ENCODE measurements at places on chromosomes 4 and X. TPM values are rescaled to one million over a fixed set of nuclear protein-coding genes. Genes with fewer than 3 reads are reported as not detected.

DUSP9 gene
- total RNA-seq, result 7.1 TPM

FAM47A gene
- total RNA-seq, result not detected

ARR3 gene
- not detected for total RNA-seq

DNA sequence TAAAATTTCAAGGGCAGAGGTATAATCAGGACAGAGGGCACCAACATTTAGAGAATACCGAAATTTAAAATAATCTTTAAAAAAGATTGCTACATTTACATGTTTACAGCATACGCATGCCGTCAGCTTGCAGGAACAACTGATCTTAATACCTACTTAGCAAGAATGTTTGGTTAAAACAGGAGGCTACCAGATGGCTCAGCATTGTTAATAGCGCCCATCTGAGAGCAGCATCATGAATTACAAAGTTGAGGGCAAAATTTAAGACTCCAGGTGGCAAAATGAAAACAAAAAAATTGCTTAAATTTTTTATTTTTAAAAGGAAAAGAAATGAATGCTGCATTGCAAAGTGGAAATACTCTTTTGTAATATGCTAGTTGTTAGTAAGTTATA is 241.3 kb downstream of the C4orf33 start:
- no peak for DNase-seq
- no peak overlapping the region for H3K4me3 ChIP-seq
- H3K27me3 ChIP-seq, result no peaks in the 10 kb centered on the region
- no peaks in the 10 kb centered on the region for H3K36me3 ChIP-seq
- H3K4me1 ChIP-seq, result no peaks in the 10 kb centered on the region

DNA sequence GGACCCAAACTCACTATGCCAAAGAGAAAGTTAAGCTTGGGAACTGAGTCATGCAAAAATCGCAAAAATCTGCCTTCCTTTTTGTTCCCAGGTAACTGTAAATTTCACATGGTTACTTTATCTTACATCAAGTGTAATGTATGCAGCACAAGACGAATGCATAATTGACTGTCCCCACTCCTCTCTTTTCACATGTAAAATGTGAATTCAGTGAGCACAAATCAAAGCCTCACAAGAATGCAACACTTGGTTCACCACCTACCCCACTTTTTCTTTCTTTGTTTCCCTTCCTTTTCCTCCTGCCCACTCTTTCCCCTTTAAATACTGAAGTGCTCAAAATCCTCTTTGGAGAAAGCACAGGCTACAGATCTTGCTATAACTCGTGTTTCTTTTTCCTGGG is 53.2 kb downstream of the MAGED4B start:
- H3K27me3 ChIP-seq, result no peaks in the 10 kb centered on the region
- no peaks in the 10 kb centered on the region for H3K4me1 ChIP-seq
- no peak overlapping the region for H3K4me3 ChIP-seq
- H3K27ac ChIP-seq, result no peak overlapping the region
- no peak for DNase-seq
- H3K36me3 ChIP-seq, result no peaks in the 10 kb centered on the region

DNA sequence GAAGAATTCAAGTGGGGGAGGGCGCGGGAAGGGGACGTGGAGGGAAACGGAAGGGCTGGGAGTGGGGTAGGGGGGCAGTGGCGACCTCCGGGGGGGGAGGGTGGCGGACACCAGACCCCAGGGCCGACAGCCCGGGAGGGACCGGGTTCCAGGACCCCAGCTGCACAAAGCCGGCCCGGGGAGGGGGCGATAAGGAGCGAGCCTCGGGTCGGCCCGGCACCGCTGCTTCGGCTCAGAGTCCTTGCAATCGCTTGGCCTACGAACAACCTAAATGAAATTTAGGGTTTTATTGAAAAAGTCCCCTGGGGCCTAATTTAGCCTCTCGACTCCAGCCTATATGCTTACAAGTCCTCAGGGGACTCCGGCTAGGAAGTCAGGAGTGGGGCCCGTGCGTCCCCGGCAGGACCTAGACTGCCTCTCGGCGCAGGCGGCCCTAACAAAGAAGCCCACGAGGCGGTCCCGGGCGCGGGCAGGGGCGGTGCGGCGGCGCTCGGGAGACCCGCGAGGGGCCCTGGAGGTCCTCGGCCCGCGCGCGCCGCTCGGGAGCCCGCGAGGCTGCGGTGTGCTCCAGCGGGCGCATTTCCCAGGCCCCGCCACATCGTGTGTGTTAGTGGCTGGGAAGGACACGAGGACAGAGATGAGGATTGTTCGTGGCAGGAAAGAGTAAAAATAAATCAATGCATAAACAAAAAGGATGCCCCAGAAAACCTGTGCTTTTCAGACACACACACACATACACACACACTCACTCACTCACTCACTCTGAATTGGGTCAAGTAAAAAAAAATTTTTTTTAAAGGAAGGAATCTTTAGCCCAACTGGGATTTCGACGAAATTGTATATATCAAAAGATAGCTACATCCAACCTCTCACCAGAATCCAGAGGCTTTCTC is 70.0 kb downstream of the MGST2 start:
- no peaks in the 10 kb centered on the region for H3K36me3 ChIP-seq
- no peak for DNase-seq
- no peaks in the 10 kb centered on the region for H3K27me3 ChIP-seq
- H3K27ac ChIP-seq, result no peak overlapping the region
- H3K4me1 ChIP-seq, result peaks cover 3% of the 10 kb centered on the region

DNA sequence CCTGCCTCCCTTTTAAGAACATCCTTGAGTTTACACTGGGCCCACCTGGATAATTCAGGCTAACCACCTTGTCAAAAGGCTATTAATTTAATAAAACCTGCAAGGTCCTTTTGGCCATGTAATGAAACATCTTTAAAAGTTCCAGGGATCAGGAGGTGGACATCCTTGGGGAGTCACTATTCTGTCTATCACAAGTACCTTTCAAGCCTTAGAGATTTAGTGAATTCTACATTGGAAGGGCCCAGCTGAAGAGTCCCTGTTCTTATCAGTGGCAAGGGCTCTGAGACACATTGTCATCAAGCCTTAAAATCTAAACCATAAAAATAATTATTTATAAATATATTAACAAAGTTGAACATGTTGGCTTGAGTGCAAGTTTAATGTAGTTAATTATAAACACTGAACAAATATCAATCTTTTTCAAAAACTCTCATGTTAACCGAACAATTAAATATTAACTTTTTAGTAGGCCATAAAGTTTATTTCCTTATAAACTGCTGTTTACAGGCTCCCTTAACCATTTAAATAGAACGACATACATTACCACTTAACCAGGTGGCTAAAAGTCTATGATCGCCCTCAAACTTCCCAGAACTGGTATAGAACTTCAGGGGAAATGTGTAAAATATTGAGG is 104.4 kb upstream of the CBR4 start:
- H3K36me3 ChIP-seq, result no peaks in the 10 kb centered on the region
- H3K27me3 ChIP-seq, result no peaks in the 10 kb centered on the region
- H3K4me1 ChIP-seq, result no peaks in the 10 kb centered on the region
- no peak overlapping the region for H3K4me3 ChIP-seq

DNA sequence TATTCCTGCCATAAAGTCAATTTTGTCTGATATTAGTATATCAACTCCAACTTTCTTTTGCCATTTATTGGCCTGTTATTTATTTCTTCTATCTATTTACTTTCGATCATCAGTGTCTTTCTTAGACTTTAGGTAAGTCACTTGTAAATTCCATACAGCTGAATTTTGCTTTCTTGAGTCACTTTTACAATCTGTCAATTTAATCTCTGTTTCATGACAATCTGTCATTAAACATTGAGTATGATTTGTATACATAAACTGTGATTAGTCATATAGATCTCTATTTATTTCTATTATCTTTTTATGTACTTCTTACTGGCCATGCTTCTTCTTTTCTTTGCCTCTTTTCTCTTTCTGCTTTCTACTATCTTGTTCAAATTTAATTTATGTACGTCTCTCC is 160.1 kb downstream of the TMA16 start:
- no peaks in the 10 kb centered on the region for H3K27me3 ChIP-seq
- no peaks in the 10 kb centered on the region for H3K4me1 ChIP-seq
- no peaks in the 10 kb centered on the region for H3K36me3 ChIP-seq
- no peak overlapping the region for H3K4me3 ChIP-seq
- DNase-seq, result no peak

DNA sequence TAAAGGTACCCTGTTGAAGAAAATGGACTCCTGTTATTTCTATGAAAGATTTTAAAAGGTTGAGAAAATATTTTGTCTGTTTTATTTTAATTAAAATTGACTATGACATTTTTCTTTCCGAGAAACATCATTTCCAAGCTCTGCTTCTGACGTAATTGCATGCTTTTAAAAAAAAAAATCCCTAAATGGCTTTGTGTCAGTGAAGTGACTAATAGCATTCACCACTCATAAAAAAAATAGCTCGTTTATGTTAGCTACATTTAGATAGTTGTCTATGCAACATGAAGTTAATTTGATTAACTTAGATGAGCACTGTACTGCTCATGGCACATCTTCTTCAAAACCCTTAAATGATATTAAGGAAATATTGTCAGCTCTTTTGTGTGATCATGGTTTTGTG is 105.1 kb upstream of the KLHL13 start:
- H3K27ac ChIP-seq, result no peak overlapping the region
- no peak overlapping the region for H3K4me3 ChIP-seq
- no peak for DNase-seq
- no peaks in the 10 kb centered on the region for H3K36me3 ChIP-seq
- no peaks in the 10 kb centered on the region for H3K4me1 ChIP-seq

DNA sequence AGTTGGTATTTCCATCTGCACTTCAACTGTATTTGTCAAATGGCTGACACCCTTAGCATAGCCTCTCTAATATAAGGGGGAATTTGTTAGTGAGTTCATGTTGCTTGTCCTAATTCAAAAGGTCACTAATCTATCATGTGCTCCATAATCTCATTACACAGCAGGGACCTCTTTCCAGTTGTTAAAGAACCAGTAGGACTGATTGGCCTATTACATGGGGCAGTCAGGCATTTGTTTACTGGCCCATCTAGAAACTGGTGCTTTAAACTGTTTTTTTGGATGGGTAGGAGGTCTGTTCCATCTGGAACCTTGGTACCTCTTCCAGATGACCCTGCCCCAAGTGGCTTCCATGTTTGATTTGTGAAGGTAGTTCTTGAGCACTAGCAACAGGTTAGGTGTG is 11.4 kb downstream of the ANK2 start:
- no peaks in the 10 kb centered on the region for H3K4me1 ChIP-seq
- H3K36me3 ChIP-seq, result no peaks in the 10 kb centered on the region
- no peak overlapping the region for H3K27ac ChIP-seq
- no peaks in the 10 kb centered on the region for H3K27me3 ChIP-seq

DNA sequence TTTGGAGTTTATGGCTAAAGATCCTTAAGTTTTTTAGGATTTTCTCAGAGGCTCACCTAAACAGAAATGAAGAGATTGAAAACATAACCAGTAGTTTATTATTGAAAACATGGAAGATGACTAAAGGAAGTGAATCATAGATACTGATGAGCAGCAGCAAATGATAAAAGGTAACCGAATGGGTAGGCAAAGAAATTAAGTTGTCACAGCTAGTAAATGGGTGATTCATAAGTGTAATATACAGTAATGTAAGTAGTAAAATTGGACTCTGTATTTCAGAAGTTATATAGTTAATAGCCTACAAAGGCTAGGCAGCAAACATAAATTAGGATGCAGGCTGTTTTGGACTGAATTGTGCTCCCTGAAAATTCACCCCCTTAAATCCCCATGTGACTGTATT is 59.0 kb upstream of the ADGRA3 start:
- DNase-seq, result no peak
- no peaks in the 10 kb centered on the region for H3K27me3 ChIP-seq
- no peak overlapping the region for H3K4me3 ChIP-seq
- no peak overlapping the region for H3K27ac ChIP-seq

GRCh38 chr4:153748378-153748777 is 11.4 kb downstream of the RNF175 start:
- H3K36me3 ChIP-seq, result no peaks in the 10 kb centered on the region
- no peak overlapping the region for H3K4me3 ChIP-seq
- no peaks in the 10 kb centered on the region for H3K27me3 ChIP-seq
- no peak for DNase-seq
- no peak overlapping the region for H3K27ac ChIP-seq

- no peaks in the 10 kb centered on the region for H3K36me3 ChIP-seq
- no peaks in the 10 kb centered on the region for H3K27me3 ChIP-seq
- no peak for DNase-seq
These were observed 88.5 kb upstream of the TSPAN5 start for GRCh38 chr4:98746936-98747335.

DNA sequence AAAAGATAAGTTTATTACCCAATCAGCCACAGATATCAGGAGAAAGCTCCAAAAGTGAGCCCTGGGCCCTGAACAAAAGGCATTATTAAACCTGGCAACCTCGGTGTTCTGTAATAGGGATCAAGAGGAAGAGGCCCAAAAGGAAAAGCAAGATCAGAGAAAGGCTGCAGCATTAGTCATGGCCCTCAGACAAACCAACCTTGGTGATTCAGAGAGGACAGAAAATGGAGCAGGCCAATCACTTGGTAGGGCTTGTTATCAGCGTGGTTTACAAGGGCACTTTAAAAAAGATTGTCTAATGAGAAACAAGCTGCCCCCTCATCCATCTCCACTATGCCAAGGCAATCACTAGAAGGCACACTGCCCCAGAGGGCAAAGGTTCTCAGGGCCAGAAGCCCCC is 75.7 kb downstream of the AGTR2 start:
- no peak for DNase-seq
- no peaks in the 10 kb centered on the region for H3K36me3 ChIP-seq
- no peaks in the 10 kb centered on the region for H3K4me1 ChIP-seq
- no peaks in the 10 kb centered on the region for H3K27me3 ChIP-seq

DNA sequence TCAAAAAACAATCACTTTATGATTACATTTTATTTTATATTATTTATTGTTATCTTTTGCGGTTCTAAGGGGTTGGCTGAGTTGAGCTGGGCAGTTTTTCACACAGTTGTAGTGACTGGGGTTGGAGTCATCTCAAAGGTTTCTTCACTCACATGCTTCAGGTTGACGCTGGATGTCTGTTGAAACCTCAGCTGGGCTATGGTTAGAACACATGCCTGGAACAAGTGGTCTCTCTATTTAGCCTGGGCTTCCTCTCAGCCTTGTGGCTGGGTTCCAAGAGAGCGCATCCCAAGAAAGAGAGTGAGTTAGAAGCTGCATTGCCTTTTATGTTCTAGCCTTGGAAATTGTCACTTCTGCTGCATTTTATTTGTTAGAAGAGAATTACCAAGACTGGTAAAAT is 87.4 kb downstream of the CBLL2 start:
- H3K27ac ChIP-seq, result no peak overlapping the region
- no peaks in the 10 kb centered on the region for H3K27me3 ChIP-seq
- no peak for DNase-seq
- no peaks in the 10 kb centered on the region for H3K4me1 ChIP-seq
- no peak overlapping the region for H3K4me3 ChIP-seq

DNA sequence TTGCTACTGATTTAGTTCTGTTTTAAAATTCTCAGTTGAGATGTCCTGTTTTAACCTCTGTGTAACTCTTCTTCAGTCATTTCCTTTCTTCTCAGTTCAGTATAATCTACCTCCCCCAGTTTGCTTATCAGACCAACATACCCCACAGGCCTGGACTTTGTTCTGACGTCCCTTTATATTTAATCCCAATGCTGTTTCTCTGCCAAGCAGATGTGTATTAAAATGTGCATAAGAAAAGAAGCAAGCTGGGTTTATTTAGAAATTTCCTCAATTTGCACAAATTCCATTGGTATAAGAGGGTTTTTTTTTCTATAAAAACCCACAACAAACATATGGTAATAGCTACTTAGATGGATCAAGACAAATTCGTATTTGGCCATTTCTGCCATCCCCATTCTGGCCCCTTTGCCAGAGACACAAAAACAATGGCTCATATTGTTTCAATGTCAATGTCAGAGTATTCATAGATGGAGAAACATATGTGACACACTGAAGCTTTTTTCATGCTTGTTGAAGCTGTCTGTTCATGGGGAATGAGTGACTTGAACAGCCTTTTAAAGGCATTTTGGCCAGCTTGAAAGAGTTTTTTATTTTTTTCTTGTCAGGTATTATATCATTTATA is 24.5 kb downstream of the HCCS start:
- DNase-seq, result no peak
- no peak overlapping the region for H3K27ac ChIP-seq
- H3K4me3 ChIP-seq, result no peak overlapping the region
- no peaks in the 10 kb centered on the region for H3K4me1 ChIP-seq

Data from Panc1 (cell line).